Stimulated activated CD4-positive, alpha-beta T cell treated with anti-CD3 and anti-CD28 coated beads, Interleukin-2, amount 100 ng/mL, for 24 hours (primary cell): ENCODE measurements at places on chromosomes 5 and 9.

DNA sequence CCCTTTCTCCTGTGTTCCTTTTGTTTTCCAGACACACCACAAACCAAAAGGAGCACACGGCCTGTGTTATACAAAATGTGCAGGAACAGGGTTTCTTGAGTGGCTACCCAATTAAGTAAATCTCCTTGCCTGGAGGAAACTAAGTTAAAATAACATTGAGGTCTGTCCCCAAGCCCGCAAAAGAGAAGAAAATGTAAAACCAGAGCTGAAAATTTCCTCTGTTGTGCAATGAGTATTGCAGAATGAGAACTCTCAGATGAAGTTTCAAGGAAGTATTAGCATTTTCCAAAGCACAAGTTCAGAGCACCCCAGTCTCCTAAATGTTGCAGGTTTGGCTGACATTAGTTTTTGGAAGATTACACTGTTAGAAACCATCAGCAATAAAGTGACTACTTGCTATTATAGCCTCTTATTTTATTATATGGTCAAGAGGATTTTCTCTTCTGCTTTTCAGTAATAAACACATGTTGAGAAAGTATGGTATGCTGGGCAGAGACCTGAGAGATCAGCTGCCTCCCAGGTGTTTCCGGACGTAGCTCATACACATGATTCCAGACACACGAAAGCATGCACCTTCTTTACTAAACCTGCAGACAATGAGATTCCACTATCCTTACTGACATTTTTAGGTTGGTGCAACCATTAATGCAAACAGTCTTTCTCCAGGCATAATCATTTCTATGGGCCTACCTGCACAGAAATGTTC, 161.3 kb downstream of the SNCAIP start:
- no peak for DNase-seq

- DNase-seq, result no peak
Observed at GRCh38 chr9:91782708-91783214, 167.3 kb downstream of the ROR2 start.

DNA sequence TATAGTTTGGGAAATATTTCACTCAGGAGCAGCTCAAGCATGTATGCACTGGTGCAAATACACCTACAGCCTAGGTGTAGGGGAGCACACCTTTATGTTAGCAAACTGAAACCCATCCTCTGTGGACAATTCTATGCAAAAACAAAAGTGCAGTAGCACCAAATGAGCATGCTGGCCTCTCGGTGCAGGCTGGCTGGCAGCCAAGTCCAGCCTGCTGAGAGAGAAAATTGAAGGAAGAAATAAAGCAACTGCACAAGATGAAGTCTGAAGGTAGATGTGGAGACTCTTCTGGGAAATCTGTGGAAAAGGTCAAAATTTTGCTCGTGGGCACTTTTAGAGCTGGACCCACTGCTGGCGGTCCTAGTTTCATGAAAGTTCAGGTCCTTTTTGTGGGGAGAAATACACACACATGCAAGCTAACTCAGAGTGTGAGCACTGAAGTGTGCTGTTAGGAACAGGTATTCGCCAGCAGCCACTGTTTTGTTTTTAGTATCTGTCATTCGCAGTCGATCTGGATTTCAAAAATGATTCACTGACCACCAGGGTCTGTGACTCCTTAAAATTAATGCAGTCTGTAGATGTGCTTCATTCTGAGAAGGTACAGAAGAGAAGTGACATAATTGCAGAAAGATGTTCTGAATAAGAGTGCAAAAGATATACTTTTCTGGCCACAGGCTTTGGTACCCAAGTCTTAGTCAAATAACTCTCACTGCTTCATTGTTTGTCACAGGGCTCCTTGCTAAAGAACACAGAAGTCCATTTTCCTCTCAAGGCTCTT, 281.7 kb downstream of the PARP8 start:
- no peak for DNase-seq

DNA sequence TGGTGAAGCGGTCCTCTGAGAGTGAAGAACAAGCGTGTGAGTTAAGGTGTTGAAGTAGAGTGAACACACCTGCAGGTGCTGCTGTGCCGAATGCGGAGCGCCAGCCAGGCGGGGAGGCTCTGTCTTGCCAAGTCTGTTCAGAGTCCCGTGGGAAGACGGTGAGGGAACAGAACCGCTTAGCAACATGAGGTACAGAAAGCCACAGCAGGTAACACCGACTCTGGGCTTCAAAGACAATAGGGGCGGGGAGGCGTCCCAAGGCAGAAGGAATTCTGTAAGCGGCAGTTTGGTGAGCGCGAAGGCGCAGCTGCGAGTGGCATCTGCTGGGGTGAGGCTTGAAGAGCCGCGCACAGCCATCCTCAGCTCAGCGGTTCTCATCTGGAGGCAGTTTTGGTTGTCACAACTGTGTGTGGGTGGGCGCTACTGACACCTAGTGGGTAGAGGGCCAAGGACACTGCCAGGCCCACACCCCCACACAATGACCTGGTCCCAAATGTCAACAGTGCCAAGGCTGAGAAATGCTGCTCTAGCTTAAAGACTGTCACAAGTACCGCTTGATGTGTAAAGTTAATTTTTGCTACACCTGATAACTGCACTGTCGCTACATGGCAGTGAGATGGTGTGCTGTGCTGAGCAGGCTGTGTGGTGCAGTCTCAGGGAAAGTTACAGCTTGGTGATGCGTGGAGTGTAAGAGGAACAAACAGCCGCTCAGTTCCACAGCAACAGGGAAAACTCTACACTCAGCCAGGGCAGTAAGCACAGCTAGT, 67.4 kb upstream of the TBC1D9B start:
- peak; percentile 20 for DNase-seq

DNA sequence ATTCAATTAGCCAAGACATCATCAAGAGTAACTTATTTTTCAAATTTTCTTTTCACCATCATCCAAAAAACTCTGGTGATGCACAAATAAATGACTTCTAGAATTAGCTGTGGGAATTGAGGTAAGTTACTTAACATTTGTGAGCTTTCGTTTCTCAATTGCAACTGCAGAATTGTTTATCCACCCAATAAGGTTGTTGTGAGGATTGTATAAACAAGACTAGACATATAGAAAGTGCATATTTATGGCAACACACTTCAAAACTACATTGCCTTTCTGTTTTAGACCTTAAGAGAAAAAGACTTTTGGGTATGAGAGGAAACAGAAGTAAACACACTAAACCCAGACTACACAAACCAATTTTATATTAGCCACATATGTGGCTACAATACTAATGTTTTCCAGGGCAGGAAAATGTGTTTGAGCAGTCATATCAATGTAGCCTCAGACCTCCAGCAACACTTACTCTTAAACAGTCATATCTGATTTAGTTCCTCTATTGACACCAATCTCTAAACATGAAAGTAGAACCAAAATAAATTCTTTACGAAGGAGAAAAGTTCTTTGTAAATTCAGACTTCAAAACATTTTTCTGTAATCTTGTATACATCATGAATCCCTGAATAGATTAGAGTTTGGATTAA, 488.0 kb upstream of the CYLC2 start:
- DNase-seq, result no peak

DNA sequence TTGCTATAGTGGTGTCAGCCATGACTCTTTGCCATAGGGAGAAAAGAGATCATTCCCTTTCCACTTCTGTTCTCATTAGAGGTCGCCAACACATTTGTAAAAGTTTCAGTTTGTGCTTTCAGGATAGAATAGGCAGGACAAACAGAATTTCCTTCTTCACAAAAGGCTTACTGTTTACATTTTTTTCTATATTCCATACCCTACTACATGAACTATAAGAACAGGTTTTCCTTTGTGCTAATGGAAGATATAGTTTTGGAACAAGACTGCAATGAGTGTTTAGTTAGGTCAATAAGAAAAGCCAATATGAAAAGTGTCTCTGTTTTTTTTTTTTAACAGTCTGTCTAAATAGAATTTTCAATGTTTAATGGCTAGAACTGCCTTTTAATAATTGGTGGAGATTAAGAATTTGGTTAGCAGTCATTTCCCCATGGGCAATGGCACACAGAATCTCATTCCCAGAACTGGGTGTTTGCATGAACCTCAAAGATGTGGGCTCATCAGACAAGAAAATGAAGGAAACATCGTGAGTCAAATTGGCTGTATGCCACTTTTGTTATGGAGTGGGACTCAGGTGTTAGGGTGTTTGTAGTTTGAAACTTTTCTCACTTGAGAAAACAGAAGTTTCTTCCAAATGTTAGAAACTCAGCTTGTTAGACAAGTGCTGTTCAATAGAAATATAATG, 75.2 kb upstream of the PRLR start:
- no peak for DNase-seq

GRCh38 chr5:151709109-151709735, 22.5 kb upstream of the SPARC start:
- DNase-seq, result no peak
